Cortex of kidney (tissue), 1 donor: ENCODE measurements at places on chromosomes 2 and 18.

DNA sequence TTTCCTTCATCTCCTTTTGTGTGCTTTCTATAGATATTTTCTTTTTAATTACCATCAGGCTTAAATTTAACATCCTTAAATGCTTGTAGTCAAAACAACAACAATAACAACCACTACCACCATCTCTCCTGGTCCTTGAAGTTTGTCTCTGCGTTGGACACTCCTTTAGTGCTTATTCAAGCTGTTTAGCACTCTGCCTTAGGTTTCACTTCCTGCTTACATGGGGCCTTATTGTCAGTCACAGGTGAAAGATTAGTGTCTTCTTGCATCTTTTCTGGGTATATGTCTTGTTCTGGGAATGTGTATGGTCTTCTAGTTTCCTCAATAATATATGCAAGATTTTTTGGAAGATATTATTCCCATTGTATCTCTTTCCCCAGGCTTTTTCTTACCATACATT lies 240.1 kb upstream of the NXPH2 start:
- DNase-seq, result no peak

DNA sequence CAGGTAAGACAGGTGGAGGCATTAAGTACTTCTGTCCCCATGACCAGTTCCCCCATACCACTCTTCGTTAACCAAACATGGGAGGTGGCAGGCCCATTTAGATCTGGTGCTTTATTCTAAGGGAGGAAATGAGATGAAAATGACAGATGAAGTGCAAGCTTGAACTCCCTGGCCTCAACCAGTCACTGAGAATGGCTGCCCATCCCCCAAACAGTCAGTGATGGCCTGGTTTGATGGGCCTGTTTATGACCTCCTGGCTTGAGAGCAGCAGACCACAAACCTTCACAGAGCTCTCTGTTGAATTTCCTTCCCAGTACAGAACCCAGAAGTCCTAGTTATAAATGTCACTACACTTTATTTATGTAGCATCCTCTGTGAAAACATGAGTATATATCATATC lies 31.1 kb downstream of the EPAS1 start:
- no peak for DNase-seq

DNA sequence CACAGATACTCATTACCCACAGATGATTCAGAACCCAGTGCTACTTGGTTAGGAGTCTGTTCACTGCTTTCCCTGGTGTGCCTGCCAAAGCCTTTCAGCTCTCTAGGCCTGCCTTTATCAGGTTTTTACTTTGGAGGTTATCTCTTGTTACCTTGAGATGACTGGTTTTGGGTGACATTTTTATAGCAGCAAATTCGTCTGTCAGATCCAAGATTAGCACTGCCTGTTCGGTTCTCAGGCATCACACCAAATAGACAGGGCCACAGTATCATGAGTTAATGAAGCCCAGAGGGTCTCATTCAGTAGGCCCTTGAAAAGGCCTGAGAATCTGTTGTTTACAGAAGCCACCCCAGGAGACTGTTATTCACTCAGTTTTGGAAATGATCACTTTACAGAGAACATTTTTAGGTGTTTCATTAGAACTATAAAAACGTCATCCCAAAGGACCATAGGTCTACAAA lies 121.2 kb downstream of the OSBPL6 start:
- DNase-seq, result no peak

GRCh38 chr2:144675331-144675730 lies 155.4 kb upstream of the ZEB2 start:
- DNase-seq, result no peak

DNA sequence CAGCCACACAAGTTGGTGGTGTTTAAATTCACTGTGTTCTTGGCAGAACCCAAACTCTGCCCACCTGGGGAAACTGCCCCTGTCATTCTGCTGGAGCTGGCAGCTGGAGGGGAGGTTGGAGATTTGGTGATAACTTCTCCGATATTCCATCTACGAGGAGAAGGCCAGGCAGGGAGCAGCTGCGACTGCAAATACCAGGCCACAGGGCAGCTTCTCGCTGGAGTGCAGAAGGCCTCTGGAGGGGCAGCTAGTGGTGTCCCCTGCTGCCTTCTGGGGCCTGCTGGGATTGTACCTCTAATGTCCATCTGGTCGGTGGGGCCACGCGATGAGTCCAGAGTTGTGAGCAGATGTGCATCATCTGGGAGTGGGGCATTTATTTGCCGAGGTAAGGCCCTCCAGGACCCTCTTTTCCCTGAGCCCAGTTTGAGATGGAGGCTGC lies 98.9 kb downstream of the ACKR3 start:
- DNase-seq, result no peak

GRCh38 chr2:109355192-109355843 lies 226.3 kb downstream of the SH3RF3 start:
- no peak for DNase-seq

- no peak for DNase-seq
These were observed 414.9 kb upstream of the SYT4 start for GRCh38 chr18:43692099-43692690.

DNA sequence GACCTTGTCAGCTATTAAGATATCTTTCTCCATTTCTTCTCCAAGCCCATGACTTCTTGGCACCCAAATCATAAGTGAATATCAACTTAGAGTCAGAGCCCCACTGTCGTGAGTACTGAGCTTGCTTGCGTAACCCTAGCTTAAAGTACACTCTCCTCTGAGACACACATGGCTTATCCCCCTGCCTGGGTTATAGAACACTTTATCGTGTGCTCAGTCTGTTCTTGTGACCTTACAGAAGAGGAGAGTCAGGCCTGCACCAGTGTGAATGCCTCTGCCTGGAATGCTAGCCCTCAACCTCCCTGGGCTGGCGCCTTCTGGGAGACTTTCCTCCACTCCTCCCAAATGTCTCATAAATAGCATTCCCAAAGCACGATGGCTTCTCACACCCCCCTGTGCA lies 79.3 kb downstream of the CEP192 start:
- DNase-seq, result no peak

DNA sequence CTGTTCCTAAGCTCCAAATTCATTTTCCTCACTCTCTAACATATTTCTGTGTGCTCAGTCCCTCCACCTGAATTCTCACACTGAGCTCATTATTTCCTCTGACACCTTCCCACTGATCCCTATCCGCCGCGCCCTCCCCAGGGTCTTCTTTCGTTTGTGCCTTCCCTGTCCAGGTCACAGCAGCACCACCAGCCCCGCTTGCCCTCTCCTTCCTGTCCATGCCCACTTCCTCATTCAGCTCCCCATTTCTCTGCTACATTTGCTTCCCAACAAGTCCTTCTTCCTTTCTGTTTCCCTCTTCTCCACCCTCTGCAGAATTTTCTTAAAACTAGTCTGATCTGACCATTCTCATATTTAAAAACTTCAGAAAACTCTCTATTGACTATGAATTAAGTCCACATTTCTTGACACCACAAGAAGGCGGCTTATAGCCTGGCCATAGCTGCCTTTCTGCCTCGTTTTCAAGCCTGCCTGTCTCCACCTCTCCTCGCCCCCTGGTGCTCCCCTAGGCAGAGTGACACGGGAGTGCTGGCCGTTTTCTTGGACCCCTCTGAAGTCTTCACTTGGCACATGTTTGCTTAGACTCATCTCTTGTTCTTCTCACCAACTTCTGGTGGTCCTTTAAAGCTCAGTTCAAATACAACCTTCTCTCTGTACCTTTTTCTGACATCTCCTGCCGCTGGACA lies 138.7 kb upstream of the BOD1L2 start:
- no peak for DNase-seq

DNA sequence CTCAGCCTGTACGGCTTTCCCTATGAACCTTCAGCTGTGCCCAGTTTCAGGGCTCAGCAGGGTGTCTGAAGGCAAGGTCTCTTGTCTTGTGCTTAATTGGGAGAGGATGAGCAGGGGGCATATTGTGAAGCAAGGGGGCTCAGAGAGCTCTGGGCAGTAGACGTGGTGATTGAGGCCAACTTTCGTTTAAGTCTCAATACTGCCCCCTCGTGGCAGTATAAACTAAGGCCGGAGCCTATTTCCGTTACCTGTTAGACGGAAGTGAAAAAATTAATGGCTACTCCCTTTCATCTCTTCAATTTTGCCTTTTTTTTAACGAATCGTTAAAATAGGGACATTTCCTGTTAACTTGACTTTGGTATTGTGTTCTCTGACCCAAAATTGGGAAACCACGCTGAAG lies 193.4 kb downstream of the TDRD15 start:
- DNase-seq, result no peak
